Fibroblast of villous mesenchyme (primary cell): ENCODE measurements at places on chromosomes 1 and 21. TPM values are rescaled to one million over a fixed set of nuclear protein-coding genes. Genes with fewer than 3 reads are reported as not detected.

The IKBKE gene
- total RNA-seq = 23.7 and 25.8 TPM in 2 replicates

The SPTA1 gene
- not detected in 2 replicates for total RNA-seq

The SPRR1B gene
- not detected in 2 replicates for total RNA-seq

The TRAPPC3 gene
- total RNA-seq = 94.6 and 102 TPM in 2 replicates

The NES gene
- 66.4 and 66.9 TPM in 2 replicates for total RNA-seq

The CHIA gene
- total RNA-seq = not detected in 2 replicates

The RGS7 gene
- total RNA-seq = under 0.01 and 0.43 TPM in 2 replicates

The PTPN7 gene
- not detected in 2 replicates for total RNA-seq

The KIF26B gene
- total RNA-seq = 12.1 and 66.0 TPM in 2 replicates

The ADAM30 gene
- under 0.01 TPM in 1 of 2 replicates, not detected in the other for total RNA-seq

The S100A12 gene
- not detected in 2 replicates for total RNA-seq

The MXRA8 gene
- 249 and 351 TPM in 2 replicates for total RNA-seq

The U2AF1 gene
- total RNA-seq = 22.5 and 32.4 TPM in 2 replicates
